ENCODE measurements at places on chromosomes 1 and 21. TPM values are rescaled to one million over a fixed set of nuclear protein-coding genes. Genes with fewer than 3 reads are reported as not detected.

Gene CSF1
- 4.6 TPM for total RNA-seq

Gene VHLL
- 0.13 TPM for total RNA-seq

Gene IFNLR1
- not detected for total RNA-seq

Gene TMEM200B
- 0.13 TPM for total RNA-seq

Gene VSIG8
- not detected for total RNA-seq

Gene LCE1C
- not detected for total RNA-seq

Gene CELA3A
- total RNA-seq = not detected

Gene ATP13A2
- 55.6 TPM for total RNA-seq

Gene OXCT2
- total RNA-seq = 3.6 TPM

Gene RNF223
- total RNA-seq = not detected

Gene HSPG2
- 281 TPM for total RNA-seq

Gene APCS
- not detected for total RNA-seq

Gene DCDC2B
- not detected for total RNA-seq

Gene EFHD2
- 33.4 TPM for total RNA-seq

Gene GLIS1
- under 0.01 TPM for total RNA-seq

Gene ATP6V1G3
- 0.25 TPM for total RNA-seq

Gene FGR
- 0.25 TPM for total RNA-seq

Gene TRABD2B
- total RNA-seq = under 0.01 TPM
